GF-D8 (cell line): ENCODE measurements at places on chromosomes 16 and 17.

- DNase-seq: no peak
Measured at GRCh38 chr16:29784901-29785500, 5.5 kb upstream of the KIF22 start.

GRCh38 chr17:67421869-67422273 is 44.8 kb downstream of the PITPNC1 start:
- no peak for DNase-seq

GRCh38 chr16:89864527-89864820 is 8.9 kb upstream of the TCF25 start:
- DNase-seq: no peak

DNA sequence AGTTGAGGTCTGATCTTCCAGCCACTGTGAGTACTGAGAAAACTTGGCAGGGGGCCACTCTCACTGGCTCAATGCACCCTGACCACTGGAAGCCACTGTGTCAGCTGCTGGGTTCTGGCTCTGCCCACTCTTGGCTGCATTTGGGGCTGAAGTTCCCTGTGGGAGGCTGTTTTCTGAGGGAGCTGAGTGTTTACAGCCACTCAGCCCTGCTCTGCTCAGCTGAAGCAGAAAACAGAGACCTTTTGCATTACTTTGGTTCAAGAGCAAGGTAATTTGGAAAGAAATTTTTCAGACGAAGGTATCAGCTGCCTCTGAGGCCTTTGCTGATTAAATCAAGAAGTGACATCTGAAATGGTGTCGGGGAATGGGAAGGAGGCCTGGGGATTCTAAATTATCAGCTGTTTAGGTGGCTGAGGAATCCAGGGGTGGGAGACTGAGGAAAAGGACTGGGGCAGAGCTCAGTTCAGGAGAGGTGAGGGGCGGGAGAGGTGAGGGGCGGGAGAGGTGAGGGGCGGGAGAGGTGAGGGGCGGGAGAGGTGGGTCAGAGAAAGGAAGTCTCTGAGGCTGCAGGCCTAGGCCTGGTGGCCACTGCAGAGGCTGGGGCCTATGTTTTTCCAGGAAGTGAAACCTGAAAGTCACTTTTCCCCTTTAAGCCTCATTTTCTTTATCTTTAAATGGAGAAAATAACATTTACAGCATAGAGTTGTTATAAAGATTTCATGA is at the start of gene ACSM5:
Gene ACSM5 (plus strand): TSS at position 137 of the 723 bp plus-strand sequence. CDS start 1,951 bp downstream, outside the sequence.
- DNase-seq: no peak

DNA sequence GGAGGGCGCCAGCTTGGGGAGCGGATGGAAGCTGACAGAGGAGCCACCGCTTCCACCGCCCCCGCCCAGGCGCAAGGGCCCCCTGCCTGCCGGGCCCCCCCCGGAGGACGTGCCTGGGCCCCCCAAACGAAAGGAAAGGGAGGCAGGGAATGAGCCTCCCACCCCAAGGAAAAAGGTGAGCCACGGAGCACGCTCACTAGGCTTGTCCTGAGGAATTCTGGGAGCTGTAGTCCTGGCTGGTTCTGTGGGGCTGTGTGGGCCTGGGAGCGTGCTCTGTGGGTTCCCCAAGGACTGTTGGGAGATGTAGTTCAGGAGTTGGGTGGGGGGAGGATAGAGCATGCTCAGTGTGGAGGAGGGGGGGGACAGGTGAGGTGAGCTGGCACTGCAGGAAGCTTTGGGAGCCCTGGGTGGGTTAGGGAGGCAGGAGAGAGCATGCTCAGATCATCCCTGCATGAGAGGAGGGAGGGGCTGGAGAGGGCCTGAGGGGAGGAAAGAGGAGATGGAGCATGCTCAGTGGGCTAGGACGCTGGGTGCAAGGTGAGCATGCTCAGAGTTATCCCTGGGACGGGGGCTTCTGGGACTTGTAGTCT is 4.5 kb downstream of the FBXL19 start:
- no peak for DNase-seq

DNA sequence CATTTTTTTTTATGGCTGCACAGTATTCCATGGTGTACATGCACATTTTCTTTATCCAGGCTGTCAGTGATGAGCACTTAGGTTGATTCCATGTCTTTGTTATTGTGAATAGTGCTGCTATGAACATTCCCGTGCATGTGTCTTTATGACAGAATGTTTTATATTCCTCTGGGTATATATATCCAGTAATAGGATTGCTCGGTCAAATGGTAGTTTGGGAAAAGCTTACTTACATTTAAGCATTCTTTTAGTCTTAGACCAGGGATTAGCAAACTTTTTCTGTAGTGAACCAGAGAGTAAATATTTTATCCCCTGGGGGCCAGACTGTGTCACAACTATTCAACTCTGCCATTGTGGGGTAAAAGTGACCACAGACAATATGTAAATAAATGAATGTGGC is 40.2 kb downstream of the MED13 start:
- DNase-seq: no peak
